Hematopoietic multipotent progenitor cell treated with erythropoietin and hydrocortisone succinate and interleukin-3 and kit ligand, for 6 days (in vitro differentiated cells): ENCODE measurements at places on chromosomes 2 and 18.
A peak's percentile ranks its signal among the peaks of the same experiment; 100 is the strongest.

DNA sequence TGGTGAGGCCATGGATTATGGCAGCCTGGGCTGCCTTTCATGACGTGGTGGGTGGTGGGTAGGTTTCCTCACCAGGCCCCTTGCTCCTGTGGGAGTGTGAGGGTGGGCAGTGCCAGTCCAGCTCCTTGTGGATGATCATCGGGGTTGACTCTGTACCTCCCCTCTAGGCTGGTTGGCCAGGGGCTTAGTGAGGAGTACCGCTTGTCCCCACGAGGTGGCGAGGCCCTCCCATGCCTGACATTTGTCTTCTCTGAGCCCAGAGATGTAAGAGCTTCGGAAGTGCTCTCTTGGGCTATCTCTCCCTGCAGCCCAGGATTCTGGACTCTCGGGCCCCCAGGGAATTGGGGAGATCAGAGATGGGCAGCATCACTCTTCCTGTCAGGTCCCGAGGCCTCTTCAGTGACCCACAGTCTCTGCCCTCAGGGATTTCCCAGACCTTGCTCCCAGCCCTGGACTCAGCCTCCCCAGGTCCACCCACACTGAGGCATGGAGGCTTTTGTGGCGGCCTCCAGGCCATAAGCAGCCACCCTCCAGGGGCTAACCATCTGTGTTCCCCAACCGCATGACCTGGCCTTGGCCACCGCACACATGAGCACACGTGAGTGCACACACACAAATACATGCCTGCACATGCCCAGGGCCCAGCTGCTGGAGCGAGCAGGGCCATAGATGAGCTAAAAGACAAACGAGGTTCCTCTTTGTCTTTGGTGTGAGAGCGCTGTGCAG lies 6.5 kb downstream of the SPR start:
- peak; percentile 80 for DNase-seq

- peak; percentile 85 for DNase-seq
Observed at GRCh38 chr2:221465776-221466175, 106.3 kb downstream of the EPHA4 start.

GRCh38 chr18:63585988-63586387 lies 1.2 kb upstream of the SERPINB13 start:
- DNase-seq, result no peak

DNA sequence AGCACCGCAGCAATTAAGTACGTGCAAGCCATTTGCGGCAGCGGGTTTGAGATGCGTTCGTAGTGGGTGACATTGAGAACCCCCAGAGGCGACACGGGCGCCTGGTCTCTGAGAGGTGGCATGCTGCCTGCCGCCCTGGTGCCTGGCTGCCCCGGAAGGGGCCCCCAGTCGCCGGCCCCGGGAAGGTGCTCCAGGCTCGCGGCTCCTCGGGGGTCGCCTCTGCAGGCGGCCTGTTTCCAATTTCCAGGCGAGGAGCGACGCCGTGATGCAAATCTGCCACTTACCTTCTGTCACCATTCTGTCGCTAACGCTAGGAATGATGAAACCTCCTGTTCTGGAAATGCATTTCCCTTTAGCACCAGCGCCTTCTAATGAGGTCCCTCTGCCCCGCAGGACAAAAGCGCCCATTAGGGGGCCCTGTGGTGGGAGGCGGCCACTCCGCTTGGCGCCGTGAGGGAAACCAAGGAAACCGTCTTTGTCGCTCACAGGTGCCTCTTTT lies 13.0 kb downstream of the KIF5C start:
- DNase-seq, result peak; percentile 18

DNA sequence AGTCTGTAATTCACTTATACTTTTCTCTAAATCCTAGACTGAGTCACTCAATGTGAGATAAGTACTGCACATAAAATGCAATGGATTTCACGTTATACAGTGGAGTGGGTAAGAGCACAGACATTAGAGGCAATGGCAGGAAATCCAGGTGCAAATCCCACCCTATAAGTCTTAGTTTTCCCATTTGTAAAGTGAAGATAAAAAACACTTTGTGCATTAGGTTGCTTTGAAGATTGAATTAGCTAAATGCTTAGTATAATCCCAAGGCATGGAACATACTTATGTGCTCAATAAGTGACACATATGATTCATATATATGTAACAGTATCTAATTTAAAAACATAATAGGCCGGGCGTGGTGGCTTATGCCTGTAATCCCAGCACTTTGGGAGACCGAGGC lies 10.5 kb downstream of the ACTG2 start:
- DNase-seq, result no peak
